ENCODE measurements at places on chromosomes 2 and 18.

DNA sequence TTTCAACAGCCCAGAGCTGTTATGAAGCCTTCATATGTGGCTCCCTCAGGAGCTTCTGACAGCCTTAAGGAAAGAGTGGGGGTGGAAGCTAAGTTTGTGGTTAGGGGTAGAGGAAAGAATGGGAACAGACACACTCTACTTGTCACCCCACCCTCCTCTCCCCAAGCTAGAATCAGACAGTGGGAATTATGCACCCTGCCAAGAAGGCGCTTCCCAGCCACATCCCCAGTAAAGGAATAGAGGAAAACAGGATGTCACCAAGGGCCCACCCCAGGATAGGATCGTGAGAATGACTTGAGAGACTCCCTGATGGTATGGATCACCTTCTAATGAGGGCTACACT lies 32.4 kb upstream of the EML4 start:
- DNase-seq: no peak

DNA sequence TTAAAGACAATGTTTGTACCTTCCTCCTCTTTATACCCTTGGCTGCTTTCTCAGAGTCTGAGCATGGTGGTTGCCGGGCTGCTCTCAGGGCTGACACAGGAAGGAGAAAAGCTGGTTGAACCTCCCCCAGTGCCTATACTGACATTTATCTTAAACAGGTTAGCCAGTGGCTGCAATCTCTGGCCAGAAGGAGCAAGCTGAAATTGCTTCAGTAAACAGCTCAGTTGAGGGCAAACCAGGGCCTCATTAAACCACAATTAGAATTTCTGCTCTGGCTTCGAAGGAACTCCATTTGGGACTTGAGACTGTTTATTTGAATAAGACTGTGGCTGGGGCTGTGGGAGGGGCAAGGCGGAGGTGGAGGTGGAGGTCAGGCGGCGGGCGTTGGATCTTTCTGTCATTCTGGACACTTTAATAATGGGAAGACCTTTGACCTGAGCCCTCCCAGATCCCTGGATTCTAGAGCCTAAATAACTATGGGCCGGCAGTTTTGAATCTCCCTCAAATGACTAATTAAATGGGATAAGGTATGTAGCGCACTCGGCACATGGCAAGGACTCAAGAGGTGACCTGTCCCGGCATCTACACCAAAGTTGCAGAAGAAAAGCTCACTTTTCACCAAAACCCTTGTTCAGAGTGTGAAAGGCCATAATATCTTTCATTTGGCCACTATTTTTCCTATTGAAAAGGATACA lies 120.6 kb upstream of the MYCN start:
- no peak for DNase-seq

DNA sequence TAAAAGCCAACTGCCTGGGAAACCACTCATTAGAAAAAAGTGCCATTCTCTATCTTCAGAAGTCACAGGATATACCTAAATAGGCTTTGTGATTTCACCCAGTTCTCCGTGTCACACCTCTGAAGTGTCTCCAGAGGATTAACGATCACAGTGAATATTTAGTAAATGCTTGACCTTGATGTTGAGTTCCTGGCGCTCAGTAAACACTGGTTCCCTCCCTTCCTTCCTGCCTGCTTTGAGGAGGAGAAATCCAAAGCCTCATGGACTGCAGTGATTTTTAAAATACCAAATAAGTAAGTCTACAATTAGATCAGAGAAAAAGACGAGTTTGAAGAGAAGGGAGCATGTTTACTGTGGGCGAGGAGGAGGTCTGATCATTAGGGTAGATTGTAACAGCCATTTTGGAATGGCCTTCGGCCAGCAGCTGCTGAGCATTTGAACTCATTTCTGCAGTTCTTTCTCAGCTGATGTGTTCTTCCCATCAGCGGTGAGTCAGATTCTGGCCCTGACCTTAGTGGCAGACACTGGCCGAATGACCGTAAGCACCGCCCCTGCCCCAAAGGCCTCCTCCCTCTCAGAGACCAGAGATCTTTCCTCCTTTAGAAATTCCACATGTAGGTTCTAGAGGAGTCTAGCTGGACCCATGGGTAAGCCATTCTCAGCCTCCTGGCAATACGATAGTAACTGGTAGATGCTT lies 62.1 kb upstream of the SLC16A14 start:
- no peak for DNase-seq

GRCh38 chr18:63823516-63824219 lies 48.5 kb downstream of the SERPINB7 start:
- peak; percentile 4 for DNase-seq

DNA sequence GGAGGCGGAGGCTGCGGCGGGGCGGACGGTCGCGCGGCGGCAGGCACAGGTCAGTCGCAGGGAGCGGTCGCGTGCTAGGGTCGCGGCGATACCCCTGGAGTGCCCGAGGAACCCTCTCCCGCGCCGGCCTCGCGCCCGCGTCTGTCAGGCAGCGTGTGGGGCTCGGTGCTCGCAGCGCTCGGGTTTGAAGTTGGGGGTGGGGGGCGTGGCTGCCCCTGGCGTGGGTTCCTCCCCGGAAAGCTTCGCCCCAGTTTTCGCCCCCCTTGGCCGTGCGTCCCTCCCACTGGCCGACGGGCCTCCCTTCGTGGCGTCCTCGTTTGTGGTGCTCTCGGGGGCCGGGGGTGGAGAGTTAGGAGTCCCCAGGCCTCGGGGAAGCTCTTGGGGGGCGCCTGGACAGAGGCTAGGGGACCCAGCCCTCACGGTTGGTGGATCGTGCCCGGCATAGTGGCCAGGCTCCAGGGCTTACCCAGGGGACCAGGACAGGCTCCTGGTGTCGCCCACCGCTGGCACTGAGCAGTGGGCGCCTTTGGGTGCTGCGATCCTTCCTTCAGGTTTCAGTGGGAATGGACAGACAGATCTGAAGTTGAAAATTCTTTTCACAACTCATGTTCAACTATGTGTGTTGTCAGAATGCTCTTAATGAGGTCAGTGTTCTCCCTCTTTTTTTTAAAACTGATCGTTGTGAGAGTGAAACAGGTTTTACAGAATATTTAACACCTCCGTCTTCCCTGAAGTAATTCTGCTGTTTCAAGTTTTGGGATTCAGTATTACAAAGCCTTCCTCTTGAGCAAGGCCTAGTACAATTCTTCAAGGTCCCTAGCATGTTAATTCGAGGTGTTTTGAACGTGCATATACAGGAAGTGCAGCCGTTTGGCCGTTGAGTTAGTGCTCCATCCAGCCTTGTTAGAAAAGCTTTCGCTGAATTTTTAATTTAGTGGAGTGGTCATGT lies 604 bp downstream of the RALBP1 start:
- no peak for DNase-seq

DNA sequence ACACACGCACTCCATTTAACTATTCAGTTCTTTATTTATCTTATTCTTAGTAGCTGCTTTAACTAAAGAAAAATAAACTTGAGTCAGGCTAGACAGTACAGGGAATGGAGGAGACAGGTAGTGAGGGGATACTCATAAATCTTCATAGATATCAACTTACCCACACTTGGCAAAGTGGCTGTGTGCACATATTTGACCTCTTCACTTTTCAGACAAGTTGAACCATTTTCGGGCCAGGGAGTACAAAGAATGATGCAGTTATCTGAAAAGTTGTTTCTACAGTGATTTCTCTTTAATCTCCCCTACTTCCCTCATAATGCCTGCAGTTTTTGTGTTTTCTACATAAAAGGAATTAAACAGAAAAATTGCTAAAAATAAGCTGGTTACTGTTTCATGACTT lies 307.5 kb downstream of the GULP1 start:
- no peak for DNase-seq

DNA sequence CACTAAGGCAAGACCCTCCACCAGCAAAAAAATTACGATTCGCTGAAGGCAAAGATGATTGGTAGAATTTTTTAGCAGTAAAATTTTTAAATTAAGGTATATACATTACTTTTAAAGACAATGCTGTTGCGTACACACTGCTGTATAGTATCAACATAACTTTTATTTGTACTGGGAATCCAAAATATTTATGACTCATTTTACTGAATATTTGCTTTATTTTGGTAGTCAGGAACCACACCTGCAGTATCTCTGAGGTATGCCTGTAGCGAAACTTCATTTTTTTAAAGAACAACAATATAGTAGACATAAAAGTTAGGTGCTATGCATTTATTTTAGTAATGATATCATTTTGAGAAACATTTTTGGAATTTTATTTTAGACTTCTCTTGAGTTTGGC lies 57.8 kb downstream of the GALNT1 start:
- DNase-seq: no peak

DNA sequence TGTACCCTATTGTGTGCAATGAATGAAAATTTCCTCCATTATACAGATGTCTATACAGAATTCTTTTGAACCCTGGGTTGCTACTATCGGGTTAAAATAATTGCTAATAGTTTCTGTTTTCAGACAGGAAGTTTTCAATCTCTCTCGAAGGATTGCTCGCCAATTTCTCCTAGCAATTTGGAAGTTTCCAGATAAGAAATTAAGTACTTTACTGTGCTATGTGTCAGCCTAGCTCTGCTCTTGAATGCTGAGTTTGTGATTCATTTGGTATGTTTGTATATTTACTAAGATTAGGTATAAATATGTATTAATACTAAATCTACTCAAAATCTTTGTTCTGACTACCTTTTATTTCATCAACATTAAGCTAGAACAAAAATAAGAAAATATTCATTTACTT lies 74.6 kb upstream of the ARL5A start:
- DNase-seq: no peak
